Naive thymus-derived CD4-positive, alpha-beta T cell (primary cell): ENCODE measurements at places on chromosomes 16 and 17.

- H3K36me3 ChIP-seq, result peaks cover 5% of the 10 kb centered on the region
- no peak overlapping the region for H3K4me3 ChIP-seq
- H3K27ac ChIP-seq, result no peak overlapping the region
- DNase-seq, result no peak
- H3K4me1 ChIP-seq, result no peaks in the 10 kb centered on the region
- H3K27me3 ChIP-seq, result no peaks in the 10 kb centered on the region
These were observed 225.3 kb downstream of the SNX29 start for GRCh38 chr16:12201866-12202265.

DNA sequence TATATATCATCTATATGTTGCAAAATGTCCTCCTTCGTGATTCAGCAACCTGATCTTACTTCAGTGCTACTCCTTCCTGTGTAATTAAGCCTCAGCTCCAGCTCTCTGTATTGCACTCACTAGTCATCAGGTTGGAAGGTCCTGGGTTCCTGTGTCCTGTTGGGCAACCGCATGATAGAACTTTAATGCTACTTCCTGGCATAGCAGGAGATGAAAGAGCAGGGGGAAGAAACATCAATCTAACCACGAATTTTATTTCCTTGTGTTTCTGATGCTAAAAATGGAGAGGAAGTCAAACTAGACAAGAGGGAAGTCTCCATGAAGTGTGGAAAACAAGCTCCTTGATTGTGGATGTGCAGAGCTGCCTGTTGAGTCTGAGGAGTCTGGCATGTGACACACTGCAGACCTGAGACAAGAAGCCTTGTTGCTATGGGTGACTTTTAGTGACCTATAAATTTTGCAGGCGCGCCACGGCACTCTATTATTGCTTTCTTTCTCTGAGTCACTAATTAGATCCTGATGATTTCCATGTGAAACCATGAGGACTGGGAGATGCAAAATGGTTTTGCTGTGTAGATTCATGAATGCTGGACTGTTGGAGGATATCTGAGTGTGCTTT, 25.6 kb downstream of the IGSF6 start:
- H3K27ac ChIP-seq, result no peak overlapping the region
- H3K27me3 ChIP-seq, result no peaks in the 10 kb centered on the region
- H3K4me1 ChIP-seq, result peaks cover 15% of the 10 kb centered on the region
- H3K4me3 ChIP-seq, result peak overlapping the region; percentile 2

- H3K4me3 ChIP-seq, result no peak overlapping the region
- peaks cover 5% of the 10 kb centered on the region for H3K4me1 ChIP-seq
- no peaks in the 10 kb centered on the region for H3K27me3 ChIP-seq
- no peaks in the 10 kb centered on the region for H3K36me3 ChIP-seq
- no peak overlapping the region for H3K27ac ChIP-seq
These were observed 28.7 kb downstream of the MPRIP start for GRCh38 chr17:17070931-17071330.

DNA sequence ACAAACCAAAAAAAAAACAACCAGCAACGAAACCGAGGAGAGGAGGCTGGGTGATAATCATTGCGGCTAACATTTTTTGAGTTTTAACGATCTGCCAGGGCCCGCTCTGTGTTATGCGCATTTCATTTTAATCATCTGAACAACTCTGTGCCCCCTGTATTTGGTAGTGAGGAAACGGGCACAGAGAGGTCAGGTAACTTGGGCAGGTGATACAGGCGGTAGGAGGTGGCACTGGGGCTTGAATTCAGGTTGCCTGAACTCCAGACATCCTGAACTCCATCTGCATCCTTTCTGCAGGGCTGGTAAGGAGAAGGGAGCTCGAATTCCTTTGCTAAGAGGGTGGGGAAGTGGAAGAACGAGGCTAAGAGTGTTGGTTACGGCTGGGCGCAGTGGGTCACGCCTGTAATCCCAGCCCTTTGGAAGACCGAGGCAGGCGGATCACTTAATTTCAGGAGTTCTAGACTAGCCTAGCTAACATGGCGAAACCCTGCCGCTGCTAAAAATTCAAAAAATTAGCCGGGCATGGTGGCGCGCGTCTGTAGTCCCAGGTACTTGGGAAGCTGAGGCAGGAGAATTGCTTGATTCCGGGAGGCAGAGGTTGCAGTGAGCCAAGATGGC, 1.1 kb downstream of the CLUAP1 start:
- H3K27me3 ChIP-seq, result no peaks in the 10 kb centered on the region
- peaks cover 46% of the 10 kb centered on the region for H3K4me1 ChIP-seq
- H3K36me3 ChIP-seq, result no peaks in the 10 kb centered on the region
- peak overlapping the region; percentile 76 for H3K4me3 ChIP-seq
- peak overlapping the region; percentile 92 for H3K27ac ChIP-seq

GRCh38 chr16:81711657-81712319, 67.3 kb upstream of the PLCG2 start:
- H3K27ac ChIP-seq, result no peak overlapping the region
- no peak for DNase-seq
- no peak overlapping the region for H3K4me3 ChIP-seq
- H3K36me3 ChIP-seq, result peaks cover 29% of the 10 kb centered on the region
- peaks cover 22% of the 10 kb centered on the region for H3K4me1 ChIP-seq
- H3K27me3 ChIP-seq, result no peaks in the 10 kb centered on the region

DNA sequence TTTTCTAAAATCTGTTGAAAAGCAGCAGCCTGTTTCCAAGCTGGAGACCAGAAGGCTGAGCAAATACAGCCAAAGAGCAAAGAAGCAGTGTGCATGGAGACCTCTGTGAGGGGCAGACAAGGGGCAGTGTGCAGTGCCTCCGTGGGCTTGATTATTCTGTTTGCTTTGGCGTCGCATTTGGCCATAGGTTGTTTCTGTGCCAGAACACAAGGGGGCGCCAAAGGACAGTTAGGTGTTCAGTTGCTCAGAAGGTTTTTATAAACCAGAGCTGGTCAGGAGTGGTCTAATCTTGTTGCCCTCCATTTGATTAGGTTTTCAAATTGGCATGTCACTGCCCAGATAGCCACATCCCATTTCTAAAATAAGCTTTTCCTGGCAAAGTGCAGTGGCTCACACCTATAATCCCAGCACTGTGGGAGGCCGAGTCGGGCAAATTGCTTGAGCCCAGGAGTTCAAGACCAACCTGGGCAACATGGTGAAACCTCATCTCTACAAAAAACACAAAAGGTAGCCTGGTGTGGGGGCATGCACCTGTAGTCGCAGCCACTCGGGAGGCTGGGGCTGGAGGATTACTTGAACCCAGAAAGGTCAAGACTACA, 10.6 kb downstream of the MYH3 start:
- H3K4me1 ChIP-seq, result no peaks in the 10 kb centered on the region
- no peak overlapping the region for H3K4me3 ChIP-seq
- peak; percentile 75 for DNase-seq
- no peak overlapping the region for H3K27ac ChIP-seq
- H3K27me3 ChIP-seq, result no peaks in the 10 kb centered on the region
- peaks cover 9% of the 10 kb centered on the region for H3K36me3 ChIP-seq

GRCh38 chr16:11384184-11384955, 39.1 kb downstream of the RMI2 start:
- no peaks in the 10 kb centered on the region for H3K36me3 ChIP-seq
- no peaks in the 10 kb centered on the region for H3K4me1 ChIP-seq
- H3K27ac ChIP-seq, result no peak overlapping the region
- H3K27me3 ChIP-seq, result no peaks in the 10 kb centered on the region
- no peak overlapping the region for H3K4me3 ChIP-seq

- peaks cover 11% of the 10 kb centered on the region for H3K36me3 ChIP-seq
- H3K4me3 ChIP-seq, result no peak overlapping the region
- H3K27me3 ChIP-seq, result no peaks in the 10 kb centered on the region
- H3K27ac ChIP-seq, result no peak overlapping the region
These were observed 21.9 kb downstream of the MAPK8IP3 start for GRCh38 chr16:1727651-1728624.

- peaks cover 14% of the 10 kb centered on the region for H3K27me3 ChIP-seq
- H3K36me3 ChIP-seq, result peaks cover 7% of the 10 kb centered on the region
- H3K27ac ChIP-seq, result no peak overlapping the region
These were observed 974 bp downstream of the GALR2 start for GRCh38 chr17:76075364-76076145.

GRCh38 chr16:30604316-30604947, 5.8 kb downstream of the ZNF689 start:
- no peak overlapping the region for H3K27ac ChIP-seq
- no peaks in the 10 kb centered on the region for H3K27me3 ChIP-seq
- DNase-seq, result no peak
- H3K36me3 ChIP-seq, result peaks cover 7% of the 10 kb centered on the region
- peaks cover 8% of the 10 kb centered on the region for H3K4me1 ChIP-seq

- no peaks in the 10 kb centered on the region for H3K4me1 ChIP-seq
- no peaks in the 10 kb centered on the region for H3K36me3 ChIP-seq
- no peak overlapping the region for H3K27ac ChIP-seq
- no peak overlapping the region for H3K4me3 ChIP-seq
These were observed 142.9 kb downstream of the C16orf78 start for GRCh38 chr16:49516382-49517036.

DNA sequence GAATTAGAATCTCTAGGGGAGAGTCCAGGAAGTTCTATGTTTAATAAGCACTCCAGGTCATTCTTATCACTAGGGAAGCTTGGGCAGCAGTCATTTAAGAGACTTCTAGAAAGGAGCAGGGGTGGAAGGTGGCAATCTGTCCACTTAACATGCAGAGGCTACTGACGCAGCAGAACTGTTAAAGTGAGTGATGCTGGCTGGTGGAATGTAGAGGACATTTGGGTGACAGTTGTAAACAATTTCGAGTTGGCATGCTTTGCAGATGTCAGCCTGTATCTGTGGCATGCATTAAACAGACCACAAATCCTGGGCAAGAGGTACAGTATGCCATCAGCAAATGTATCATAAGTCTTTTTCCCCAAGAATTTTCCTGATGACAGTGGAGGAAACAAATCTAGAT, 40.5 kb upstream of the HS3ST3A1 start:
- H3K27ac ChIP-seq, result no peak overlapping the region
- H3K4me1 ChIP-seq, result no peaks in the 10 kb centered on the region
- H3K36me3 ChIP-seq, result no peaks in the 10 kb centered on the region
- no peaks in the 10 kb centered on the region for H3K27me3 ChIP-seq
- DNase-seq, result no peak

DNA sequence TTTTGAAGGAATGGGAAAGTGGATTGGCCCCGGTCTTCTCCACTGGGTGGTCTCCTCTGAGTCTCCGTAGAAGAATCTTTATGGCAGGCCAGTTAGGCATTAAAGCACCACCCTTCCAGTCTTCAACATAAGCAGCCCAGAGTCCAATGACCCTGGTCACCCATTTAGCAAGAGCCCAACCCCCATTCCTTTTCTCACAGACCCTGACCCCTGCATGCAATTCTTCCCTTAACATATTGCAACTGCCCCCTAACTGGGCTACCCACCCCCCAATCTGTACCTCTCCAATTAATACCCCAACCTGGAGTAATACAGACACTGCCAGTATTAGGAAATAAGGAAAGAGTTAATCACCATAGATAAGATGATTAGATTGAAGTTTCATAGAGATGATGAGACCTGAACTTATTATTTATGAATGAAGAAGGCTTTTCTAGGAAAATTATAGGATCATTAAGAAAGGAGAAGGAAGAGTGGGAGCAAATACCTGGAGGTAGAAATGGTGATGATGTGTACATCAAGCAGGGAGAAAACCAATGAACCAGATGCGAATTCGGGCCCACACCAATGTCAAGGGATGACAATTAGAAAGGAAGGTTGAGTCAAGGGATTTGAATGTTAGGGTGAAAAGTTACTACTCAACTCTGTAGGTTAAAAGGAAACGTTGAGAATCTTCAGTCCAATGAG, 2.4 kb downstream of the CCL2 start:
- H3K27ac ChIP-seq, result no peak overlapping the region
- no peak overlapping the region for H3K4me3 ChIP-seq
- no peaks in the 10 kb centered on the region for H3K4me1 ChIP-seq
- H3K27me3 ChIP-seq, result no peaks in the 10 kb centered on the region
- no peaks in the 10 kb centered on the region for H3K36me3 ChIP-seq

DNA sequence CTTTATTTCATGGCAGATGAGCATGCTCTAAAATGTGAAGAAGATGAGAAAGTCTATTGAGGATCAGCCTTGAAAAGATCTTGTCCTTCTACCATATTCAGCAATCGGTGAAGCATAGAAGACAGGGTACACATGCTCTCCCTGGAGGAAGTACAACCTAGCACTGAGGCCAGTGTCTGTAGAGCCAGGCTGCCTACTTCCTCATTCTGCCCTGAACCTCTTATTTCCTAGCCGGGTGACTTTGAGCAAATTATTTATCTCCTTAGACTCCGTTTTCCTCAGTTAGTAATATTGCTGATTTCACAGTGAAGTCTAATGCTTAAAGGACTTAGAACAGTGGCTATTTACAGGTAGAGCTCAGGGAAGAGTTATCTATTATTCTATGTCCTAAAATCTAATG, 58.4 kb downstream of the TMEM100 start:
- no peaks in the 10 kb centered on the region for H3K36me3 ChIP-seq
- DNase-seq, result no peak
- no peak overlapping the region for H3K27ac ChIP-seq
- H3K4me1 ChIP-seq, result no peaks in the 10 kb centered on the region
- H3K27me3 ChIP-seq, result peaks cover 3% of the 10 kb centered on the region

GRCh38 chr16:77310877-77311276, 111.7 kb downstream of the SYCE1L start:
- no peaks in the 10 kb centered on the region for H3K36me3 ChIP-seq
- DNase-seq, result no peak
- no peaks in the 10 kb centered on the region for H3K27me3 ChIP-seq
- no peaks in the 10 kb centered on the region for H3K4me1 ChIP-seq

- no peak overlapping the region for H3K27ac ChIP-seq
- H3K4me3 ChIP-seq, result peak overlapping the region; percentile 58
- H3K4me1 ChIP-seq, result peaks cover 15% of the 10 kb centered on the region
- H3K27me3 ChIP-seq, result peaks cover 29% of the 10 kb centered on the region
These were observed 499 bp upstream of the HLF start for GRCh38 chr17:55264278-55264644.

DNA sequence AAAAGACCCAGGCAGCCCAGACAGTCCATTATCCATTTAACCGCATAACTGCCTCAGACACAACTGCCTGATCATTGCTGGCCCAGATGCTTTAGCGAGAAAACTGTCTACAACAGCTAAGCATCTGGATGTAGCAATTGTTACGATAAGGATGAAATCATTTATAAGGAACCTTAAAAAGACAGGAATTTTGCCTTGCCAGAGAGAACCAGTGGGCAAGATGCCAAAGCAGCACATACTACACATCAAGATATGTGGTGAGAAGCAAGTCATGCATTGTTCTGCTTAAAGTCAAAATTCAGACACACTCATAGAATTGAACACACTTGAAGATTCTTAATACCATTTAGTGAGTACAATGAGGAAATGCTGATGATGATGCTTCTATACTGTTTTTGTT, 1525.3 kb downstream of the CDH8 start:
- no peaks in the 10 kb centered on the region for H3K27me3 ChIP-seq
- no peak for DNase-seq
- no peaks in the 10 kb centered on the region for H3K36me3 ChIP-seq
- no peak overlapping the region for H3K27ac ChIP-seq
- no peak overlapping the region for H3K4me3 ChIP-seq
- H3K4me1 ChIP-seq, result no peaks in the 10 kb centered on the region
